Activated naive CD8-positive, alpha-beta T cell treated with anti-CD3 and anti-CD28 coated beads for 36 hours (primary cell): ENCODE measurements at places on chromosomes 12 and 14.

DNA sequence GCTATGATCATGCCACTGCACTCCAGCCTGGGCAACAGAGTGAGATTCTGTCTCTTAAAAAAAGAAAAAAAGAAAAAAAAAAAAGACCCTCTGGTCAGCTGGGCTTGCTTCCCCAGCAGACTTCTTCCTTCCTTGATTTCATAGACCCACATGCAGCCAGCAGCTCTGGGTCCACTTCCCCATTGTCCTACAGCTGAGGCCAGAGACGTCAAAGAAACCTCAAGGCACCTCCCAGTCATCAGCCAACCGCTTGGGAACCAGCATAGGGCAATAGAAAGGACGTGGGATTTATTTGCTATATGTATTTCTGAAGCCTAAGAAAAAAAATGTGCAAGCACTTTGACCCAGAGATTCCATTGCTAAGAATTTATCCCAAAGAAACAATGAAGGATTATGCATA, 35.4 kb upstream of the SPPL3 start:
- no peak overlapping the region for H3K27ac ChIP-seq
- peaks cover 6% of the 10 kb centered on the region for H3K27me3 ChIP-seq

DNA sequence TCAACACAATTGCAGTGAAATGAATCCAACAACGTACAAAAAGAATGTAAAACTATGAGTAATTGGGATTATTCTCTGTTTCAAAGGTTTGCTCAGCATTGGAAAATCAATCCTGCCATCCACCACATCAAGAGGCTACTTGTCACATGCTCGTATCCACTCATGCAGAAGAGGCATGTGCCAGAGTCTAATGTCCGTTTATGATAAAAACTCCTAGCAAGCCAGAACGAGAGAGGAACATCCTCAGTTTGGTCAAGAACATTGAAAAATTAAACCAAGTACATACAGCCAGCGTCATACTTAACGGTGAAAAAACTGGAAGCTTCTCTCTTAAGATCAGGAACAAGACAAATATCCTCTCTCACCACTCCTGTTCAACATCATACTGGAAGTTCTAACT, 563.9 kb upstream of the TMEM132C start:
- H3K4me3 ChIP-seq = no peak overlapping the region
- no peaks in the 10 kb centered on the region for H3K27me3 ChIP-seq
- DNase-seq = no peak

DNA sequence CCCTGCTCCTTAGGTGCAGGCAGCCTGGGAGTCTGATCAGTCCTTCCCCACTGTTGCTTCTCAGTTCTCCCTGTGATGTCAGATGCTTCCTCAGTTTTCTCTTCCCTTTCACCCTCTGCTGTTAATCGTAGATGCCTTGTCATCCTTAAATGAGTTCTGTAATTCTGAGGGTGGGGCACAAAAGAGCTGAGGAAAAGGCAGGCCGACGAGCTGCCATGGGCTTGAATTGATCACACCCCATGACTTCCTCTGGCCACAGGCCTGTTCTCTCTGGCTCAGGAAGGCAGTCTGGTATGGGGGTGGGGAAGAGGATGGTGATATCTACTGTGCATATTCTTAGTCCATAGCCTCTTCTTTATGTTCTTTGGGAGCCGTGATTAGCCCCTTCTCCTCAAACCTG, 5.2 kb upstream of the AP1G2 start:
- H3K4me3 ChIP-seq = no peak overlapping the region
- H3K27ac ChIP-seq = no peak overlapping the region
- no peaks in the 10 kb centered on the region for H3K36me3 ChIP-seq
- H3K4me1 ChIP-seq = peaks cover 18% of the 10 kb centered on the region
- H3K27me3 ChIP-seq = peaks cover 47% of the 10 kb centered on the region

GRCh38 chr14:98323836-98324235, 948.2 kb downstream of the BCL11B start:
- peaks cover 4% of the 10 kb centered on the region for H3K36me3 ChIP-seq
- no peak overlapping the region for H3K4me3 ChIP-seq
- no peaks in the 10 kb centered on the region for H3K27me3 ChIP-seq
- H3K27ac ChIP-seq = no peak overlapping the region
- peaks cover 18% of the 10 kb centered on the region for H3K4me1 ChIP-seq
- DNase-seq = no peak

DNA sequence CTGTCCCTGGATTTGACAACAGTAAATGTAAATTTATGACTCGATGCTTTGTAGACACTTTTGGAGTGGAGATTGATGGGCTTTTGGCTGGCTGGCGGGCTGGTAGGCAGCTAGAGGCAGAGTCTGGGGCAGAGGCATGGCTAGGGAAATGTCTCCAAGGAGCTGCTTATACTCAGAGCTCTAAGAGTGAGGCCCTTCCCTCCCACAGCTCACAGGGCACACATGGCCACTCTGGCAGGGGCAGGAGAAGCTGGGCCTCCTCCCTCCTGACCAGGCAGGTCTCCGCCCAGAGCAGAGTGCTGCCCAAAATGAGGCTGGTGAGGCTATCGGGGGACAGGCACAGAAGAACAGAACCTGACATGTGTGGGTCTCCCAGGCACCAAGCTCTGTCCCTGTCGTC, 67.5 kb downstream of the GALNT16 start:
- no peak overlapping the region for H3K27ac ChIP-seq
- peaks cover 2% of the 10 kb centered on the region for H3K27me3 ChIP-seq
- DNase-seq = no peak
- H3K4me1 ChIP-seq = no peaks in the 10 kb centered on the region
- H3K36me3 ChIP-seq = no peaks in the 10 kb centered on the region

DNA sequence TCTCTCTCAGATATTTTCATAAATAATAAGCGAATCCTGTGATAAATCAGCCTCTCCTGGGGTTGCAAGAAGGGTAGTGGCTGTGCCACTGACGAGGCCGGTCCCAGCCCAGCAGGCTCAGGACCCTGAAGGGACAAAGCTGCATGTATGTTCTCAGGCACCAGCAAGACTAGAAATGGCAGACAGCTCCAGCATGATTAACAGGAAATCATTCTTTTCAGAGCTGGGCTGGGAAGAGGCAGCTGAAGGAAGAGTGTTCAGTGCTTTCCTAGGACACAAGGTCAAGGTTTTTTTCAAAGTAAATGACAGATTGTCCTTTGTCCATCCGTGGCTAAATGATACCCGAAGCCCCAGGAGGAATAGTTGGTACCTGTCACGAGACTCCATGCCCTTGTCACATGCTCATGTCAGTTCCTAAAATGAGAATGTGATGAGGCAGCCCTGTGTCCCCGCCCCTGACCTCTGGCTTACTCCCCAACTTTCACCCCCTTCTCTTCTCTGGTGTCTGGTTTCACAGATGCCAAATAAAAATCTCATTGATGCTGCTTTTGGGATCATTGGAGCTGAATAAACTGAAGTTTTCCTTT, 65.1 kb downstream of the PPP1R36 start:
- H3K36me3 ChIP-seq = no peaks in the 10 kb centered on the region
- no peak overlapping the region for H3K4me3 ChIP-seq
- H3K27ac ChIP-seq = no peak overlapping the region
- peaks cover 3% of the 10 kb centered on the region for H3K4me1 ChIP-seq
- no peak for DNase-seq
- H3K27me3 ChIP-seq = no peaks in the 10 kb centered on the region

GRCh38 chr12:3165078-3165980, 88.2 kb downstream of the TSPAN9 start:
- H3K36me3 ChIP-seq = no peaks in the 10 kb centered on the region
- H3K4me1 ChIP-seq = peaks cover 2% of the 10 kb centered on the region
- no peak overlapping the region for H3K4me3 ChIP-seq
- no peak overlapping the region for H3K27ac ChIP-seq

DNA sequence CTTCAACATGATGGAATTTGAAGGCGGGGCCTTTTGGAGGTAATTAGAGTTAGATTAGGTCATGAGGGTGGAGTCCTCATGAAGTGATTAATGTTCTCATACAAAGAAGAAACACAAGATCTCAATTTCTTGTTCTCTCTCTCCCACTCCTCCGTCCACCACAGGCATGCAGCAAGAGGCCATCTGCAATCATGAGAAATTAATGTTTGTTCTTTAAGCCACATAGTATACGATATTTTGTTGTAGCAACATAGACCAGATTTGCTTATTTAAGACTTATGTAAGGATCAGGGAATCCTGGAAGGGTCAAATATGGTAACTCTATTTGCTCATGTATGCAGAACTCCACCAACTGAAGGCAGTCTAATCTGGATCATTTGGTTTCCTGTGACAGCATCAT, 429.0 kb downstream of the LRIG3 start:
- no peaks in the 10 kb centered on the region for H3K4me1 ChIP-seq
- no peak overlapping the region for H3K27ac ChIP-seq
- no peak for DNase-seq

DNA sequence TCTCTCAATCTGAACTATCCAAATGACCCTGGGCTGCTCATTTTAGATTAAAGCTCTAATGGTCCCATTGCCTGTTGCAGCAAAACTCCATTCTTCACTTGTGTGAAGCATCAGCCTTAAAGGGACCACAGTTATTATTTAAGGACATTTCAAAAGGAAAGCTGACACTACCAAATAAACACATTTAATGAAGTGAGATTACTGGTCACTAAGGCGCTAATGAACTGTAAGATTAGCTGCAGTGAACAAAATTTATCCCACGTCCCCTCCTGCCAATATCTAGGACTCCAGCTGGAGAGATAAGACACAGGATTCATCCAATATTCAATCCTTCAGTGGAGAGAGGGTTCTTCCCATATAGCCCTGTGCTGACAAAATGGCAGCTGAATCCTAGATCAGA, 1029.2 kb upstream of the SEL1L start:
- H3K4me3 ChIP-seq = no peak overlapping the region
- no peak overlapping the region for H3K27ac ChIP-seq
- no peaks in the 10 kb centered on the region for H3K4me1 ChIP-seq
- H3K36me3 ChIP-seq = no peaks in the 10 kb centered on the region
- no peak for DNase-seq

DNA sequence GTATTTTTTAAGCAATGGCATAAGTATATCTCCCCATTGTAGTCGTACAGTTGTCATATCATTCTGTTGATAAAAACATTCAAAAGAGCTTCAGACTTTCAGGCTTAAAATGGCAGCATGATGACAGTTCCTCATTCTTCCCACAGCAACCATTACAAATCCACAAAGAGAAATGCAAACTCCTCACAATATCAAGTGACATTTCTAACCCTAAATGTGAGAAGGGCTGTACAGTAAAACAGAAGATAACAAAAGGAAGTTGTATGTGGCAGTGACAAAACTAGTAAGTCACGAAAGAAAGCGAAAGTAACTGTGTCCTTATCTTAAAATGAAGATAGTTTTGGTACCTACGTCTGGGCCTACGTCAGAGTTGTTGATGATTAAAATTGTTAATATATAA, 46.7 kb downstream of the GXYLT1 start:
- no peaks in the 10 kb centered on the region for H3K27me3 ChIP-seq
- H3K27ac ChIP-seq = peak overlapping the region; percentile 96
- H3K4me3 ChIP-seq = peak overlapping the region; percentile 79
- peaks cover 30% of the 10 kb centered on the region for H3K4me1 ChIP-seq

- H3K4me1 ChIP-seq = peaks cover 62% of the 10 kb centered on the region
- H3K27me3 ChIP-seq = no peaks in the 10 kb centered on the region
- H3K27ac ChIP-seq = peak overlapping the region; percentile 86
- no peak for DNase-seq
- peak overlapping the region; percentile 93 for H3K4me3 ChIP-seq
Observed at GRCh38 chr12:120118321-120119061, 1.9 kb upstream of the RAB35 start.

DNA sequence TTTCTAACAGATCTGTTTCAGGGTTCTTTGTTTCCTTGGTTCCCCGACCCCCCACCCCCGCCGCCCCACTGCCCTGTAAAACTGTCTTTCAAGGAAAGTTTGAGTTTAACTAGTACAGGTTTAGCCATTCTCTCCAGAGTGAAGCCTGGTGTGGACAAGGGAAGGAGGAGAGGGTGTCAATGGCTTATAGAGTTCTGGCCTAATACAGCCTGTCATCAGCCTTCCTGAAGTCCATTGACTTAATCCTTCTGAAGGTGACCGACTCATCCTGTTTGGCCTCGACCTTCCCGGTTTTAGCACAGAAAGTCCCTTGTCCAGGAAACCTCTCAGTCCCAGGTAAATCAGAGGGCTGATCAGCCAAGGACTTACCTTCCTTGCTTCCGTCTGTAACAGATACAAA, 11.0 kb upstream of the P2RX4 start:
- DNase-seq = no peak
- no peaks in the 10 kb centered on the region for H3K36me3 ChIP-seq
- H3K4me1 ChIP-seq = peaks cover 10% of the 10 kb centered on the region
- no peak overlapping the region for H3K4me3 ChIP-seq
- no peak overlapping the region for H3K27ac ChIP-seq
- no peaks in the 10 kb centered on the region for H3K27me3 ChIP-seq

GRCh38 chr14:80644826-80645225, 296.7 kb downstream of the CEP128 start:
- H3K4me1 ChIP-seq = no peaks in the 10 kb centered on the region
- H3K36me3 ChIP-seq = peaks cover 6% of the 10 kb centered on the region
- H3K27me3 ChIP-seq = no peaks in the 10 kb centered on the region
- H3K4me3 ChIP-seq = no peak overlapping the region
- no peak overlapping the region for H3K27ac ChIP-seq

GRCh38 chr12:1619587-1619986, 9.4 kb upstream of the WNT5B start:
- H3K36me3 ChIP-seq = no peaks in the 10 kb centered on the region
- no peak for DNase-seq
- no peak overlapping the region for H3K27ac ChIP-seq
- H3K4me3 ChIP-seq = no peak overlapping the region
- H3K27me3 ChIP-seq = peaks cover 15% of the 10 kb centered on the region

GRCh38 chr14:102103062-102103695, 16.3 kb upstream of the HSP90AA1 start:
- H3K4me1 ChIP-seq = no peaks in the 10 kb centered on the region
- H3K4me3 ChIP-seq = no peak overlapping the region
- no peaks in the 10 kb centered on the region for H3K36me3 ChIP-seq
- no peak for DNase-seq

DNA sequence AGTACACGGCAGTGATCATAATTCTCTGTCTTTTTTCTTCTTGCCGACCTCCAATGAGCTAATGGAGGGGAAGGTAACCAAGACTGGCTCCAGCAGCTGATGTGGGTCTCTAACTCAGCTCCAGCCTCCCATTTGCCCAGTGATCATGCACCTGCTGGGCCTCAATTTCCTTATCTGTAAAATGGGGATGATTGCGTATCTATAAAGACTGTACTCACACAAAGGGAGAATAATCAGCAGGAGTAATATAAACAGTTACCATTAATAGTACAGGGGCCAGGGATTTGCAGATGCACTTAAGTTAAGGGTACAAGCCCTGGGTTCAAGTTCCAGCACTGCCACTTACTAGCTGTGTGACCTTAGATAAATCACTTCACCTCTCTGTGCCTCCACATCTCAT, 204.9 kb upstream of the LHX5 start:
- H3K27me3 ChIP-seq = peaks cover 13% of the 10 kb centered on the region
- DNase-seq = no peak
- H3K4me3 ChIP-seq = no peak overlapping the region
- no peak overlapping the region for H3K27ac ChIP-seq
- H3K4me1 ChIP-seq = no peaks in the 10 kb centered on the region
- H3K36me3 ChIP-seq = no peaks in the 10 kb centered on the region

- no peak overlapping the region for H3K4me3 ChIP-seq
- H3K4me1 ChIP-seq = peaks cover 21% of the 10 kb centered on the region
- no peak overlapping the region for H3K27ac ChIP-seq
Observed at GRCh38 chr12:105352940-105353635, 22.6 kb downstream of the C12orf75 start.

- no peak for DNase-seq
- H3K4me1 ChIP-seq = no peaks in the 10 kb centered on the region
- H3K27me3 ChIP-seq = no peaks in the 10 kb centered on the region
Observed at GRCh38 chr12:20409607-20410377, 41.5 kb downstream of the PDE3A start.

- no peak within 1 kb of the TSS for H3K27ac ChIP-seq
- H3K27me3 ChIP-seq = peaks cover 10% of the 10 kb centered on the region
- no peak for DNase-seq
- H3K4me3 ChIP-seq = no peak within 1 kb of the TSS
Observed at GRCh38 chr14:19743256-19743655, at the start of gene OR4Q3. OR4Q3 (plus strand) TSS chr14:19743571.
